Choroid plexus epithelial cell (primary cell): ENCODE measurements at places on chromosomes 7 and 10.

DNA sequence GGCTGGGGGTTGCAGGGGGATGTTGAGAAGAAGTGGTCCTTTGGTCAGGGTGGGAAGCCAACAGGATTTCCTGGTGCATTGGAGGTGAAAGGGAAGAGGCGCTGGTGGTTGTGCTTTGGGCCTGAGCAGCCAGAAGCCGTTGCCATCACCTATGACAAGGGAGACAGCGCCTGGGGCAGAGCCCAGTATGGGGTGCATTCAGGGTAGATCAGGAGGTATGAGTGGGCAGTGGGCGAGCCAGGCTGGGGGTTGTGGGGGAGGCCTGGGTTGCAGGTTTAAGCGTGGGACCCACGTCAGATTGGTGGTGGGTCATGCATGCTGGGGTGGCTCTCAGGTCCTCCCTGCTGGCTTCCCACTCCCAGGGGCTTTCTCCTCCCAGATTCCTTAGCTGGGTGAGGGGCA lies 6.3 kb upstream of the PILRB start:
- DNase-seq = no peak

DNA sequence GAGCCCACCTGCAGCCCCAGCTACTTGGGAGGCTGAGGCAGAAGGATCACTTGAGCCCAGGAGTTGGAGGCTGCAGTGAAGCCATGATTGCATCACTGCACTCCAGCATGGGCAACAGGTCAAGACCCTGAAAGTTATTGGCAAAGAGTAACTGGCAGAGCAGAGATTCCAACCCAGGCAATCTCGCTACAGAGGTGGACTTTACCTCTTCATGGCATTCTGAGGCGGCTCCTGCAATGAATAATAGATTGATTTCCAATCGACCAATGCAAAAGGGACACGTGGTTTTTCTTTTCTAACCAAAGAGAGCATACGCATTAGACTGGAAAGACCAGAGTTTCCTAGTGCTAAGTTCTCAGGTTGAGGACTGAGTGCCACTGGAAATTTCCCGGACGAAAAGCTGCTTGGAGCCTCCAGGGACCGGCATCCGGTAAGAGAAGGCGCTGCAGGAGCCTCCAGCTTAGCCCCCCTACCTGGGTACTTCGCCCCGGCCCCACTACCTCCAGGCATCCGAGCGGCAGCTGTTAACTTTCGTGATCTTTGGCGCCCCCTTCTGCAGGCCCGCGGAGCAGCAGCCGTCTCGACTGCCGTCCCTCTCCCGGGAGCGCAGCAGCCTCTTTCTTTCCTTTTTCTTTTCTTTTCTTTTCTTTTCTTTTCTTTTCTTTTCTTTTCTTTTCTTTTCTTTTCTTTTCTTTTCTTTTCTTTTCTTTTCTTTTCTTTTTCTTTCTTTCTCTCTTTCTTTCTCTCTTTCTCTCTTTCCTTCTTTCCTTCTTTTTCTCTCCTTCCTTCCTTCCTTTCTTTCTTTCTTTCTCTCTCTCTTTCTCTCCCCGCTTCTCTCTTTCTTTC lies 4.1 kb downstream of the MBLAC1 start:
- peak; percentile 61 for DNase-seq

DNA sequence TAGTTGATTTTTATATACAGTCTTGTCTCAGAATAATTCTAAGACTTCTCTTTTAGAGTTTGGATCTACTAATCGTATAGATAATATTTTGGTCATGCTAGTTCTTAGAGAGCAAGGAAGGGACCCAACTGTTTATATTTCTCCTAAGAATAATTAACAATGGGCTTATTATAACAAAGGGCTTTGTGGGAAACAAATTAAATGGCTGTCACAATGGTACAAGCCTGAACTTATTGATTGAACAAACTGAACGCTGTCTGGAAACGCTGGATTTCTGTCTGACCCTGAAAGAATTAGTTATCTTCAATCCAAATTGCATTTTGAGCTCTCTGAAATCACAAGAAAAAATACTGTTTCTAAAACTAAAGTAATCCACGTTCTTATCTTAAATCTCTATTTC lies 56.8 kb downstream of the CSTF2T start:
- no peak for DNase-seq

DNA sequence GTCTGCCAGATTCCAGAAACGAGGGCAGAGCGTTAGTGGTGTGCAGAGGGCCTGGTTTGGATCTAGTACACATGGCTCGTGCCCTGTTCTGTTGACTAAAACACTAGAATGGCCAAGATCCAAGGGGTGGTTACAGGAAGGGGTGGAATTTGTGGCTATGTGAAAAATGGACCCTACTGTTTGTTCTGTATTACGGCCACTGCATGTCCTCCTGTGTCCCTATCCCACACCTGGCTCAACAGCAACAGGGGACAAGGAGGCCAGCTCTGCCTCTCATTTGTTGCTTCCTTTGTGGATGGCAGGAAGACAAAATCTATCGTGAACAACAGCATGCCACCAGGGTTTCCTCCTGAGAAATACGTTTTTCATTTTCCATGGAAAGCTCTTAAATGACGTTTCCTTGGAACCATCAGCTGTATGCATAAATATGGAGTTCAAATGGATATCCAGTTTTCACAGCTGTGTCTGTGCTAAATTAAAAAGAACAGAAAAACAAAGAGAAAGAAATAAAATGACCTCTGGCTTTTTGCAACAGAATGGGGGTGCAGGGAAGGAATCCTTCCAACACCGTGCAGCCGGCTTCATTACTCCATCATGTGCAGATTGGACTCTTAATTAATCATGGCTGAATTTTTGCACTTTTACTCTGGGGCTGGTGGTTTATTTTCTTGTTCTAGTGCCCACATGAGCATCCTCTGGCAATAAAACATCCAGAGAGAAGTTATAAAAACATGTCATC lies 318.9 kb downstream of the CXCL12 start:
- no peak for DNase-seq

- peak; percentile 64 for DNase-seq
Observed at GRCh38 chr10:3848775-3849635, 64.0 kb upstream of the KLF6 start.

DNA sequence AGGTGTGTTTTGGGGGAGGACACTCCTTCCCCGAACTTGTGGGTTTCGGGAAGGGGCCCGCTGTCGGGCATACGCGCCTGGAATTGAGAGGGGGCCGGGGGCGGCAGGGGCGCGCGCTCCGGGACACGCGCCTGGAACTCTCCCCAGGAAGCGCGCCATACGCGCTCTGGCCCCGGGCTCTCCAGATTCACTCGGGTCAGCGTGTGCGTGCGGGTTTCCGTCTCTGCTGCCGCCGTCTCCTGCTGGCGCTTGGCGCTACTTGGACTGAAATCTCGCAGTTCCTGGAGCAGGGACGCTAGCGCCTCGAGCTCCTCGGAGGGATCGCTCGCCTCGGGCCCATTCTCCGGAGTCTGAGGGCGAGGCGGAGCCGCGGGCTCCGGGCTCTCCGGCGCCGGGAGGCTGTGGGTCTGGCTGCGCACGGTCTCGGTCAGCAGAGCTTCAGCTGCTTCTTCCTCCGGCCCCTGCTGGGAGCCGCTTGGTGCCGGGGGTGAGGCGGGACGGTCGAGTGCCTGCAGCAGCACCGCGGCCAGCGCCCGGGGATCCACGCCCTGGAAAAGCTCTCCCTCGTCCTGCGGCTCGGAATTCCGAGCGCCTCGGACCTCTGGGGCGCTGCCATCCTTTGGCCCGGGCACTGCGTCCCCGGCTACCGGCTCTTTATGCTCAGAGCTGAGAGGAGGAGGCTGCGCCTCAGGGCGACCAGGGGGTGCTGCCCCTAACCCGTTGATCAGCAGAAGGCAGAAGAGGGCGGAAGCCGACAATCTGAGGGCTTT lies 1.1 kb downstream of the VGF start:
- DNase-seq = peak; percentile 77

- peak; percentile 75 for DNase-seq
Observed at GRCh38 chr7:136114966-136115762, 138.0 kb upstream of the MTPN start.
